ENCODE measurements at places on chromosomes 2 and 18. TPM values are rescaled to one million over a fixed set of nuclear protein-coding genes. Genes with fewer than 3 reads are reported as not detected.

Gene RTN4
- total RNA-seq: 532 TPM

Gene CYRIA
- 2.8 TPM for total RNA-seq

Gene PJVK
- total RNA-seq: 7.4 TPM

Gene CCDC121
- 2.5 TPM for total RNA-seq

Gene RNPEPL1
- 64.0 TPM for total RNA-seq

Gene WIPF1
- total RNA-seq: 57.7 TPM

Gene SEMA4C
- total RNA-seq: 33.8 TPM

Gene PDK1
- total RNA-seq: 7.2 TPM

Gene OTX1
- not detected for total RNA-seq

Gene LYPD6
- total RNA-seq: 2.1 TPM

Gene HOXD11
- total RNA-seq: not detected

Gene IL18RAP
- total RNA-seq: not detected

Gene CFC1
- not detected for total RNA-seq

Gene FEV
- not detected for total RNA-seq

Gene SERPINB4
- not detected for total RNA-seq

Gene CLEC4F
- not detected for total RNA-seq

Gene PRKAG3
- total RNA-seq: not detected

Gene SPHKAP
- not detected for total RNA-seq

Gene EPB41L3
- total RNA-seq: 15.6 TPM

Gene SP3
- 80.3 TPM for total RNA-seq

Gene IMPACT
- 58.3 TPM for total RNA-seq

Gene CACNB4
- 3.4 TPM for total RNA-seq

Gene TTR
- 11.2 TPM for total RNA-seq

Gene HMSD
- total RNA-seq: not detected

Gene LCT
- not detected for total RNA-seq

Gene FNDC4
- total RNA-seq: 9.6 TPM

Gene KIAA2012
- total RNA-seq: not detected

Gene SPOPL
- 14.6 TPM for total RNA-seq

Gene ABCG5
- total RNA-seq: not detected

Gene ACVR1C
- 0.08 TPM for total RNA-seq

Gene PCARE
- total RNA-seq: not detected
